EL (cell line): ENCODE measurements at places on chromosomes 5 and 9.
A peak's percentile ranks its signal among the peaks of the same experiment; 100 is the strongest.

- DNase-seq: no peak
These were observed 171.0 kb downstream of the RMI1 start for GRCh38 chr9:84151640-84152039.

DNA sequence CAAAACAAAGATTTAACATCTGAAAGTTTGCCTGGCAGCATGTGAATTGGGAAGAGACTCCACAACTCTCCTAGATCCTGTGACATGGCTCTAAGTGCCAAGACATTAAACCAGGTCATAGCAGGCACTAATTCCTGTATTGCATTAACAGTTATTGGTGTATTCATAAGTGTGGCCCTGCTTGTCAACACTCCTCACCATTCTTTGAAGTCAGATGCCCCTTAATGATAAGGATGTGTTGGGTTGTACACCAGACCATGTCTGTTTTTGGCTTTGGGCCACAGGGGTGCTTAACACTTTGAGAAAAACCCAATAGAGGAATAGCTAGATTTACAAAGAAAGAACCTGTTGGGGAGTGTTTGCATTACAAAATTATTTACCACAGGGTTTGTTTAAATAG, 43.4 kb upstream of the PDE8B start:
- DNase-seq: no peak

GRCh38 chr9:133098104-133098754, 22.8 kb downstream of the RALGDS start:
- no peak for DNase-seq

DNA sequence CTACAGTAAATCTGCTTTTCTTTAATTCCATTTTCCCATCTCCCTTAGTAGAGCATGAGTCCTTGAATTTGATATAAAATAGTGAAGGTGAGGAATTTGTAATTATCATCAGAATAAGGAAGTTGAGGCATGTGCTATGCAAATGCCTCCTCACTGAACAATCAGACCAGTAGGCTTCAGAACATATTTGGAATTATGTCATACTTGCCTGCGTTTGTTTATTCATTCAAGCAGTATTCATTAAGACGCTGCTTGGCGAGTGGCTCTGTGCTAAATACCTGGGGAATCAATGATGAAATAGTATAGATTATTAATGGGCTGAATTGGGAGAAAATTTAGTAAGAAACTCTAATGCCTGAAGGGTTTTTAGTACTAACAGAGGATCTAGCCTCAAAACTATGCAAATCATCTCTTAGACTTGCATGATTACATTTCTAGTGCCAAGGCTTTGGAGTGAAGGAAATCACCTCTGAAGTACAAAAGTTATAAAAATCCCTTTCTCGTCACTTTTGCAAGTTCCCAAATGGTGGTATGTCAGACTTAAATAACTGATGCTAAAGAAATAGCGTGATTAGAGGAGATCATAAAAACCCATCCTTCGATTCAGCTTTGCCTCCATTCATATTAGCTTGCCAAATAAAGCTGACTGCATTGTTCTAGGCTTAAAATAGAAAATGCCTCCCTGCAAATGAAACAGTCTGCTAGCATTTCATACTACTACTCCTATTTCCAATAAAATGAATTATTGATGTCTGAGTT, 141.7 kb downstream of the PCSK5 start:
- DNase-seq: no peak

DNA sequence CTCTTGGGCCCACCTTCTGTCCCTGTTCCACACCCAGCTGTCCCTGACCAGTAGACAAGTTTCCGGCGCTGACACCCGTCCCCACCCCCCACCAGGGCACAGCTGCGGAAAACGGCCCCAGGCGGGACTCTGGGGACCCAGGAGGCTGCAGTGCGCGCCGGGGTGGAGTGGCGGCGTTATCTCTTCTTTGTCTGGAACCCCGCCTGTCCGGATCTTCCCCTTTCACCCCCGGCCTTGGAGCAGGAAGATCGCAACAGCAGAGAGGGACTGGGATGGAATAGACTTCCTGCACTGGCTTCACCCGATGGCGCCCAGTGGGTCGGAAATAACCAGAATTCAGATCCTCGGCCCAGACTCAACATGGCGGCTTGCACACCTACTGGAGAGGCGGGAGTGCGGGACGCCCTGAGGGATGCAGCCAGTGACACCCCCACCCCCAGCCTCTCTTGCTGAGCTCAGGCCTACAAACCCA, 4.7 kb downstream of the PAX5 start:
- no peak for DNase-seq

DNA sequence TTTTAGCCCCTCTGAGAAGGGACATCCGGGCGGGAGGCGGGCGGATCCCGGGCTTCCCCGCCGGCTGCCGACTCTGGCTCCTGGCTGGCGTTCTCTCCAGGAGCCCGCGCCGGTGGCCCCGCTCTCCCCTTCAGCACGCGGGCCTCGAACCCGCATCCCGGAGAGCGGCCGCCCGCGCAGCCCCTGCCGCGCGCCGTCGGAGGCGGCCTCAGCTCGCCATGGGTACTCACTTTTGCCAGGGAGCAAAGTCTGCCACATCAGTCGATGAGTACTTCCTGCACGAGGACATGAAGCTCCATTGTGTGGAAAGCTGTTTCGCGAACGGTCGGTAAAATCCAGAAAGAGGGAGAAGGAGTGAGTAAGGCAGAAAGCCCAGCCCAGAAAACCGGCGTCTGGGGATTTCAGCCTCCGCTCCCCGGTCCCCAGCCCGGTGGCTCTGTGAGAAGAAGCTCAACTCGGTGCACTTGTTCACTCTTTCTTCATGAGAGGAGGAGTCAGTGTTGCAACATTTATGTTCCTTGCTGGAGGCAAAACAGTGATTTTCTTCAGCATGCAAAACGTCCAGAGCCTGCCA, at the start of gene PRLR:
PRLR (minus strand) TSS at position 450 of the 574 bp plus-strand sequence. CDS start 140,867 bp downstream, outside the sequence.
- peak; percentile 56 for DNase-seq

- DNase-seq: no peak
These were observed 6.9 kb downstream of the PLAA start for GRCh38 chr9:26939955-26940711.

DNA sequence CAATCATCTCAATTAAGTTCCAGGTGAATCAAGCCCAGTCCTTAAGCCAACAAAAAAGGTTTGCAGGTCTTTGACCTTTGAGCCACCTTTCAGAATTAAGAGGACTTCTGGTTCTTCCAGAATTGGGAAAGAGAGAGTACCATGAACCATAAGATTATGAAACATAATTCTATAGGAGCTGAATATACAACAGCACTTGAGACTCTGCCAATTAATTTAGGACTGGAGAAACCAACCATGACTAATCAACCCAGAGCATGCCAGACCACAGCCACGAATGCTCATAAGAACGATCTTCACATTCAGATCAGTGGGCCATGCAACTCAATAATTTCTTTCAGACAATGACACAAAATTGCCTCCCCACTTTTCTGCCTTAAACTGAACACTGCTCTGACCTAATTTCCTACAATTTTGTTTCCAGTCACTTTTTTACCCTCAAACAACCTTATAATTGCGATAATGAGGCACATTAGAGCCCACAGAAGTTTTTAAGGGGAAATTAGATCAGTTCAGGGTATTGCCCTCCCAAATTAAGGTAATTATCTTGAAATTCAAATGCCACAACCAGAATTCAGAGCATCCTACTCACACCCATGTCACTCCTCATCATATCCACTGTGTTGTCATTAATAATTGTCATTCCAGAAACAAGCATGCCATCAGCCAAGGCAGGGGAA, 213.4 kb downstream of the ATPSCKMT start:
- peak; percentile 65 for DNase-seq

DNA sequence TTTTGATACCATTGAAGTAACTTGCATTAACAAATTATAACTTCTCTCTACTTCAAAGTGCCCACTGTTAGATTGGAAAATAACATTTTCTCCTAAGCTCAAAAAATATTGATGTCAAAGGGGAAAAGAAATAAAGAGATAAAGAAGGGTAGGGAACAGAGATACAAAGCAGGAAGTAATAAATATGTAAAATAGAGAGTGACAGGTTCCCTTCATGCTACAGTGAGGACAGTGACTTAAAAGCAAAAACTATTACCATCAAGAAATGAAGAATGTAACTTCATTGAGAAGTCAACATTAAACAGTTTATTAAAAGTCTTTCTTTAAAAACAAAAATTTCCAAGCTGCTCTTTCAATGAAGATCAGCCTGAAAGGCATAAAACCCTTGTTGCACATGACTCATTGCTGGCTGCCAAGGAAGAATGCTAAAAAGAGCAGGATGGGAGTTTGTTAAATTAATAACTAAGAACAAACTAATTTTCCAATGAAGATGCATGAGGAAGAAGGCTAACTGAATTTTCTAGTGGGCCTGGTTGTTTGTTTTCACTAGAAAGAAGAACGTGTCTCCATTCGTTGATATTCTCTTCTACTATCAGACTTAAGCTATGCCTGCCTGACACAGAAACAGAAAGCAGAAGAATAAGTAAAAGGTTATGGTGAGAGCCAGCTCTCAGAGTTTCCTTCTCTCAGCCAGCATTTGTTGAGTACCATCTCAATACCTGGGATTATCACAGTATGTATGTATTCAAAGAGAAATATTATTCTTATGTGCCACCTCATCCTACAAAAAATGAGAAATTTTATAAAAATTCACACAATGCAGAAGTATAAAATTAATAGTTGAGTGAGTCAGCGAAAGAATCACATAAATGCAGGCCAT, 197.8 kb upstream of the NREP start:
- peak; percentile 57 for DNase-seq

DNA sequence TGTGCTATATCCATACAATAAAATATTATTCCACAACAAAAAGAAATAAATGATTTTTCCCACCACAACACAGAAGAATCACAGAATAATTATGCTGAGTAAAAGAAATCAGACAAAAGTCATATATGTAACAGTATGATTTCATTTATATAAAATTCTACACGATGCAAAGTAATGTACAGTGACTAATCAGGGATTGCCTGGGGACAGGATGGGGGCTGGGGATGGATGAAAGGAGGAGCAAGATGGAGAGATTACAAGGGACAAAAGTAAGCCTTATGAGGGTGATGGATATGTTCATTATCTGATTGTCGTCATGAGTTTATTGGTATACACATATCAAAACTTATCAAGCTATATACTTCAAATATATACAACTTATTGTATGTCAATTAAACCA, 154.0 kb downstream of the FBN2 start:
- peak; percentile 14 for DNase-seq

DNA sequence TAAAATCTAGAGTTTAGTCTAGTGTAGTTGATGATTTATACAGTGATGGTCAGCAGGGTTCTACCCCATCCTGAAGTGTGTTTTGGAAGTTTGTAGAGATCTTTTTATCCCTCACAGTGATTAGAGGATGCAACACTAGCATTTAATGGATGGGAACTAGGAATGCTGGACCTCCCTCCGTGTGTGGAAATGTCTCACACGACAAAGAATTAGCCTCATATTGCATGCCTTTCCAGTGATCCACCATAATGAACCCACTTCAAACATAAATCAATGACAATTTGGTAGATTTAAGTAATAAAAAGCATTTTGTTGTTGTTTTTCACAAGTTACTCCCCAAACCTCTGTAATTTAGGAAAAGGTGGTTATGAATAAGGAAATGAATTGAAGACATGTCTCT, 82.5 kb upstream of the LMNB1 start:
- DNase-seq: peak; percentile 66

GRCh38 chr5:31415009-31415923, 116.6 kb downstream of the DROSHA start:
- DNase-seq: peak; percentile 18

DNA sequence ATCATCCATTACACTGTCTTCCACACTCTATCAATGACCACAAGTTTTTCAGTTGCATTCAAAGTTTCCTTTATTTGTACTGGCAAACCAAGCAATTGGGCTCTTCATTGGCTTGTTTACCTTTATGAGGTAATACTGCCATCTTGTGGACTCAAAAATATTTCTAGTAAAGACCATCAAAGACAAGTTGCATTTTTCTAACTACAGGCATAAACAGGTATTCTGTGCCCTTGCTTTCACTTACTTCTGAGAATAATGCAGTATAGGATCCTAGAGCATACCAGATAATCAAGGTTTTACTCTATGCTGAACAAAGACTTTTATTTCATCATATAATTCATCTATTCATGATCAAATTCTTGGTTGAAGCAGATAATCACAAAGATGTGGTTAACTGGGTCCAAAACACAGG, 173.7 kb upstream of the POU5F2 start:
- peak; percentile 55 for DNase-seq

DNA sequence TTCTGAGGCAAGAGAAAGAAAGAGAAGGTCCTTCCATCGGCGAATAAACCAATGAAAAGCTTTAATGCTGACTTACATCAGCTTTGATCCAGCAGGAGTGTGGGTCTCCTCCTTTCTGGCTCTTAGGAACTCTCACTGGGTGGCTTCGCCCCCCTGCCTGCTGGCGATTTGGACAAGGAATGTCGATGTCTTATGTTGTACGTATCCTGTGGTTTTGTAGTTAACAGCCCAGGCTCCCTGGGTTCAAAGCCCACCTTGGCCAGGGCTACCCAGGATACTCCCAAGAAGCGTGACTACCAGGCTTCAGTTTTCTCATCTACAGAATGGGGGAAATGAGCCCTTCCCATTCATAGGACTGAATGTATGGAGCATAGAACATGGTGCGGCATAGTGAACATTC, 124.2 kb downstream of the ROR2 start:
- DNase-seq: no peak

GRCh38 chr5:52181403-52181802, 606.3 kb upstream of the ITGA1 start:
- DNase-seq: no peak

GRCh38 chr5:55699041-55699688, 13.0 kb downstream of the SLC38A9 start:
- DNase-seq: no peak

DNA sequence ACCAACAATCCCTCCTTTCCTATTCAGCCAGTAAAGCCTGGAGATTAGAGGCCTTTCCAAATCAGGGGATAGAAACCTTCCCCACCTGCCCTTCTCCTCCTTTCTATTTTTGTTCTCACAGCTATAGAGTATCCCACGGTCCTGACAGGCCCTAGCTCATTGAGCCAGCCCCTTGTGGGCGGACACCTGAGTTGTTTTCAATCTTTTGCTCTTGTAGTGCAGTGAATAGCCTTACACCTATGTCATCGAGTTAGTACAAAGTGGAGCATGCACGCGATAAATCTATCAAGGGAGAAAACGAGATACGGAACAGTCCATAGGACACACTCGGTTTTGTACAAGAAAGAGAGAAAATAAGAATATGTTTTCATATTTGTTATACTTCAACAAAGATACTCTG, 77.2 kb downstream of the TSPAN17 start:
- no peak for DNase-seq

DNA sequence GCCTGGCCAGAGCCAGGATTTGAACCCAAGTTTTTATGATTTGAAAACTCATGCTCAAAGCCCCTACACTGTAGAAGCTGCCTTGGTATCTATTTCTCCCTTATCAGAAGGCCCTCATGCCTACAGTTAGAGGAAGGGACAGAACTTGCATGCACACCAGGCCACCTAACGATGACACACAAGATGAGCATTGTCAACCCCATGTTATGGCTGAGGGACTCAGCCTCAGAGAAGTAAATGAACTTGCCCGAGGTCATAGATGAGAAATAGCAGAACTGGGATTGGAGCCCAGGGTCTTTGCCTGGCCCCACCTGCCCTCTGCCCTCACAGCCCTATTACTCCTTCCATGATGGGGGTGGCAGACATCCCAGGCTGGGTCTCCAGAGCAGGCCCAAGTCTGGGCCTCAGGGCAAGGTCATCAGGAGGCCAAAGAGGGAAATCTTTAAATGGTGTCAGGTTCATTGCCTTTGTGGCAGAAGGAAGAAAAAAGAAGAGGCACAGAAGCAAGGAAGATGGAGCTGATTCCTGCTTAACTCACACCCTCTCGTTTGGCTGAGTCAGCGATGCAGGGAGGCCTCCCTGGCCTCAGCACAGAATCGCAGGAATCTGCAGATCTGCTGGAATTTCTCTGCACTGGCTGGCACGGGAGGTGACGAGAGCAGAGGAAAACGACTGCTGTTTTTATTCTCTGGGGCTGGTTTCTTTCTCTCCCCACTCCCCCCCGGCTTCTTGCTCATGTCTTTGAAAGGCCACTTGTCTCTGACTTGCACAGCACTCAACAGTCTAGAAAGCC, 20.6 kb upstream of the CRB2 start:
- DNase-seq: peak; percentile 60
